ENCODE measurements at places on chromosomes 5 and 9.

GRCh38 chr5:122056913-122057312 lies 21.1 kb downstream of the LOX start:
- DNase-seq = no peak

DNA sequence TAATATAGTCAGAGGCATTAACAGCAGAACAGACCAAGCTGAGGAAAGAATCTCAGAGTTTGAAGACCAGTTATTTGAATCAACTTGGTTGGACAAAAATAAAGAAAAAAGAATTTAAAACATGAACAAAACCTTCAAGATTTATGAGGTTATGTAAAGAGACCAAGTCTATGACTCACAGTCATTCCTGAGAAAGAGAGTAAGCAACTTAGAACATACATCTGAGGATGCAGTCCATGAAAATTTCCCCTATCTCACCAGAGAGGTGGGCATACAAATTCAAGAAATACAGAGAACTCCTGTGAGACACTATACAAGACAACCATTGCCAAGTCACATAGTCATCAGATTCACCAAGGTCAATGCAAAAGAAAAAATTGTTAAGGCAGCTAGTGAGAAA lies 17.4 kb upstream of the C9orf72 start:
- DNase-seq = no peak

GRCh38 chr5:169635936-169636335 lies 1.1 kb upstream of the DOCK2 start:
- DNase-seq = no peak

DNA sequence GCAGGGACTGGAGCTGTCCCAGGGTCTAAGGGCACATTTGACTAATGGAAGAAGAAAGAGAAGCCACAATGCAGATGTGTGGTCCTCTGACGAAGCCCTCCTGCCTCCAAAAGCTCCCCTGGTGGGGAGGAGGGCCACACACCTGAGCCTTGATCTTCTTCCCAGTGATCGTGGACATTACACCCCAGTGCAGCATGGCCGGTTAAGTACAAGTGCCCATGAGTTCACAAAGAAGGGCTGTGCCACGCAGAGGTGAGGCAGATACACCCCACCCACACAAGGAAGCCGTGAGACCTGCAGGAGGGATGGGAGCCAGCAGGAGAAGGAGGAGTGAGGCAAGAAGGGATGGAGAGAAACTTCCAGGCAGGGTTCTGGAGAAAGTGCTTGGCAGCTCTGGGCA lies 199.0 kb upstream of the MVB12B start:
- DNase-seq = no peak

DNA sequence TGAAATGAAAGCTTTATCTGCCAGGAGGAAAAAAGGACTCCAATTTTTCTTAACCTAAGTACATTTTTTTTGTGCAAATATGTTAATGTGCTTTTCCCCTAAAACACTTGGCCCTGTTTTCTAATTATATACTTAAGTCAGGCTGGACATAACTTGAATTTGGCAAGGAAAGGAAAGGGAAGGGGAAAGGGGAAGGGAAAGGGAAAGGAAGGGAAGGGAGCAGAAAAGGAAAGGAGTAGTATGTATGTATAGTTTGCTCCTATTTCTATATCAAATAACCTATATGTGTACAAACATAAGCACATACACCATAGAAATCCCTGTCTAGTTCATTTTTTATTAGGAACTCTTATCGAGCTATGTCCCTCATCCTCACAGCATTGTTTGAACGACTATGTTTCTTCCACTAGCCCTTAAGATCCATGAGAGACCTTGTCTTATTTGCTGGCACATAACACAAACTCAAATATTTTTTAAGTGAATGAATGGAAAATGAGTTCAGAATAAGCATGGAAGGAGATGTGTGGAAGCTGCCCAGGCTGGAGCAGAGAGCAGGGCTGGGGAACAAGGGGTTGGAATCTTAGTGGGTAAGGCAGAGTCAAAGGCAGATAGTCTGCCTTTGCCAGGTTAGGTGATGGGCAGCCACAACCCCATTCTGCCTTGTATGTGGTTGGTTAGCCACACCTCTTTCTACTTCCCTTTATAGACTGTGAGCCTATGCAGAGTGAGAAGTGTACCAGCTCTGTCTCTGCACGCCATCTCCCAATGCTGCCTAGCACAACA lies 70.0 kb downstream of the KLHL3 start:
- DNase-seq = no peak

GRCh38 chr9:38016375-38017135 lies 52.5 kb downstream of the SHB start:
- no peak for DNase-seq
